Stimulated activated CD8-positive, alpha-beta memory T cell treated with anti-CD3 and anti-CD28 coated beads, Interleukin-4, amount 100 ng/mL, for 1 hour (primary cell): ENCODE measurements at places on chromosomes 11 and 22.

DNA sequence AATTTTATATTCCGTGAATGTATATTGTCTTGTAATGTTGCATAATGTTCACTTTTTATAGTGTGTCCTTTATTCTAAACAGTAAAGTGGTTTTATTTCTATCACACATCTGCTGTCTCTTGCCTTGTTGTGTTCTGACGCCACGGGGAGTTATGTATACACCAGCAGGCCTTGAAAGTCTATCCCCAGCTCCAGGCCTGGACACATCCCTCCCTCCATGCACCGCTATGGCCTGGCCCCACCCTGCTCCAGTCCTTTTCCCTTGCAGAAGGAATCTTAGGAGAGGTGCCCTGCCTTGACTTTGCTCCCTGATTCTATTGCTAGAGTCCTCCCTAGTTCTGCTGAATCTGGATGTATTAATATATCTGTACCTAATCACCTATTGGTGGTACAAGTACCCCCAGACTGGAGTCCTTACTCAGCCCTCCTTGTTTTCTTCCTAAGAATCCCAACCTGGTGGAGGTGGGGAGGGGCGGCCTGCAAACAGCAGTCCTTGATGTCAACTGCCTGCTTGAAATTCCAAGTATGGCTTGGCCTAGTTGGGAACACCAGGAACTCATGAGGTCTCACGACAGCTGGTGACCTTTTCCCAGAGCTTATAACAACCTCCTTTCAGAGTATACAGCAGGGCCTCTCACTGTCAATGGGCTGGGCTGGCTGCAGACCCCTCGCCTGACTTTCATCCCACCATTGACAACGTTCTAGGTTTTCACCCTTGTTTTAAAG, 61.6 kb downstream of the TIMP3 start:
- DNase-seq = no peak

GRCh38 chr11:114016986-114017385, 42.1 kb downstream of the HTR3A start:
- no peak for DNase-seq

DNA sequence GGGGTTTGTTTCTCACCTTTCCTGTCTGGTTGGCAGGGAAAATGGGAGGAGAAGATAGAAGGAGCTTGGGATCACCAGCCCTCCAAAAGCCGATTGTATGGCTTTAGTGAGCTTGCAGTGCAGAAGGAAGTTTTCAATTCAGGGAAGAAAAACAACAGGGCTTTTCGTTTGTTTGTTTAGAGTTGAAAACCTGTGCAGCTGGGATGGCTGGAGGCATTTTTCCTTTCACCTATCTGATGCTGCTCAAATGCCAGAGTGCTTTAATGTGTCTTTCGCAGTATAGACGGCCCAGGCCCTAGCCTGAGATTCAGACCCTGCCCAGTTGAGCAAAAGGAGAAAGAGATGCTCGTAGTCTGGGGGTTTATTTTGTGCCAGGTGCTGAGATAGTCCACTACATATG, 87.9 kb downstream of the INSC start:
- no peak for DNase-seq

DNA sequence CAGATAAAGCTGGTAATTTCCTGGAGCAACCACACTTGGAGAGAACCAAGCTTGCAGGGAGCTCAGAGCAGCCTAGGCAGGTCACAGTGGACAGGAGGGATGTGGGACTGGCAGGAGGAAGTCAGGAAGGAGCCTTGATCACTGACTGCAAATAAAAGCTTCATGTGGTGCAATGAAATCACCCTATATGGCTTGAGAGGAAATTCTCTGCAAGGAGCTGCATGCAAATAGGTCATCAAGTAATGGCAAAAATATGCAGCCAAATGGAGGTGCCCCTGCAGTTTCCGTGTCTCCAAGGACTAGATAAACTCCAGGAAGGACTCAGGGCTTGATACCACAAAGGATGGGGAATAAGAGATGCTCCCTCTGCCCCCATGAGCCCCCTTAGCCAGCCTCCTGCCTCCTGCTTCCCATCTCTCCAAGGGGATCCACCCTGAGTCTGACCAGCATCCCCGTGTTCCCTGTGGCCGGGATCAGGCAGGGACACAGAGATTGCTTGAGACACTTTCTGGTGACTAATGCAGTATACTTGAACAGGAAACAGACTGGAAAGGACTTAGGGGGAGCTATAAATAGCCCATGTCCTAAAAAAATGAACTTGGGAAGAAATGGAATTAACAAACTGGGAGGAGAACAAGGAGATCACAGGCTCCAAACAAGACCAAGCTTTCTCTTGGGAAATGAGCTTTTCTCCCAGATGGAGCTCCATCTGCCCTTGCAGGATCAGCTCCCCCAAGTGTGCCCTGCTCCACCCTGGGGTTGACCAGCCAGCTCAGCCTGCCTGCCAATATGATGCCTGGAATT, 23.9 kb upstream of the MICAL2 start:
- DNase-seq = no peak

GRCh38 chr11:130426223-130426836, 2.1 kb downstream of the ADAMTS8 start:
- no peak for DNase-seq

- no peak for DNase-seq
Observed at GRCh38 chr11:62427630-62428233, 8.9 kb downstream of the SCGB1A1 start.

DNA sequence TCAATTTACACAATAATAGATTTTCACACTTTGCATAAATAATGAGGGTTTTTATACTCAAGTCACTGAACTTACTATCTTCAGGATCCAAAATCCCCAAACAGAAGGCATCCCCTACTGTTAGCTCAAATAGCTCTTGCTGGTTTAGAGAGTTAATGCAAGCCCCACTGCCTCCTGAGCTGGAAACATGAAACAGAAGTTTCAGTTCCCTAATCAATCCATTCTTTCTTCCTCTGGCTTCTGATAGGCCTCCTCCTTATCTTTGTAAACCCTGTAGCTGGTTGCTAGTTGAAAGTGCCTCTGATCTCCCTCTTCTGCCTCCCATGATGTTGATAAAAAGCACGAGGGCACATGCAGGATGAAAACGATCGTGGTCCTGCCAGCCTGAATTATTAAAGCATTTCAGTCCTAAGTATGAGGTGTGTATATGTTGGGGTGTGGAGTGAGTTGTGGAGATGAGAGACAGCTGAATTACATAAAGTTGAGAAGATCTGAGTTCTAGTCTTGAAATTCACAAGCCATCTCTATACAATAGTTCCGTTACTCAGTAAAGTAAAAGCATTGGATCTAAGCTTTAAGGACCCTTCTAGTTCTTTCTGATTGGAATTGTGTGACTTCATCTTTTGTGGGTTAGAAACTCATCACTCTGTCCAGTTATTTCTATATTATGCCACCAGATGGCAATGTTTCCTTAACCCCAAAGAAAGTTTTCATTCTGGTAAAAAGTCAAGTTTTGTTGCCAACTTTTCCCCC, 35.0 kb upstream of the EHF start:
- no peak for DNase-seq

DNA sequence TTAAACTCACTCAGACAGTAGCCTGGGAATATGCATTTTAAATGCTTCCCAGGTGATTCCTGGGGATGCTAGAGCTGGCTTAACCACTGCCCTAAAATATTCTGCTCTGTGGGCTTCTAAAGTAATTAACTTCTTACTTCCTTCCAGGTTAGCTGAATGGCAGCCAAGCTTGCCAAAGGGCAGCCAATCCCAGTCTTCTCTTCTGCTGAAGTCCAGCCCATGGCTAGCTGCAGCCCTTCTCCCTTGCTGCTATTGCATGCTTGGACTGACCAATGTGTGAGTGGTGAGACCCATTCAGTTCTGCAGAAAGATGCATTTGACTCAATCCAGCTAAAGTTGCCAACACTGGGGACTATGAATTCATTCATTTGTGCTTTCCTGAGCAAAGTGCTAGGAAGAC, 411.9 kb downstream of the SOX6 start:
- no peak for DNase-seq

DNA sequence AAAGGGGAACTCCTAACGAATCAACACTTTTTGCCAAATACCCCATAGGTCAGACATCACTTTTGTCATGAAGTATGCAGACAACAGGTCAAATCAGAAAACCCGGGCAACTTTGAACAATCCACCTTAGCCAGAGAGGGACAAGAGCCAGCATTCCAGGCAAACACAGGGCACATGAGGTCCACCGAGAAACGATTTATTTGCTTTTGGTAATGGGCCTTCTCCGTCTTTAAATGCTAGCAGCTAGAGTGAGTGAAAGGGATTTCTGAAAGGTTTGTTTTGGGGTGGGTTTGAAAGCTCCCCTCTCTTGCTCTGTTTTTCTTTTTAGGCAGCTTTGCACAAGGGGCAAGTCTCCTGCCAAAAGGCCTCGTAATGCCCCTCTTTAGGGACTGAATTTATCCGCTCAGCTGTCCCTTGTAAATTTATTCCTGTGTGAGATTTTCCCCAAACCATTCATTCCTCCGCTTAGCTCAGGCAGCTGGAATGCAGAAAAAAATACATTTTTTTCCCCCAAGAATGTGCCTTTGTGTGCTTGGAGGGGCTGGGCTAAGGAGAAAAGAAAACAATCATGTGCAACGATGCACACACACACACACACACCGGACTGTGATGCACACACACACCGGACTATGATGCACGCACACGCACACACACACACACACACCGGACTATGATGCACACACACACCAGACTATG, 196.9 kb downstream of the SNX19 start:
- DNase-seq = no peak

GRCh38 chr11:111730871-111731591, 35.2 kb downstream of the PPP2R1B start:
- no peak for DNase-seq

- DNase-seq = no peak
Observed at GRCh38 chr11:6127881-6128280, 20.4 kb downstream of the OR56B4 start.

- no peak for DNase-seq
Observed at GRCh38 chr11:78651923-78652842, 77.5 kb upstream of the NARS2 start.

DNA sequence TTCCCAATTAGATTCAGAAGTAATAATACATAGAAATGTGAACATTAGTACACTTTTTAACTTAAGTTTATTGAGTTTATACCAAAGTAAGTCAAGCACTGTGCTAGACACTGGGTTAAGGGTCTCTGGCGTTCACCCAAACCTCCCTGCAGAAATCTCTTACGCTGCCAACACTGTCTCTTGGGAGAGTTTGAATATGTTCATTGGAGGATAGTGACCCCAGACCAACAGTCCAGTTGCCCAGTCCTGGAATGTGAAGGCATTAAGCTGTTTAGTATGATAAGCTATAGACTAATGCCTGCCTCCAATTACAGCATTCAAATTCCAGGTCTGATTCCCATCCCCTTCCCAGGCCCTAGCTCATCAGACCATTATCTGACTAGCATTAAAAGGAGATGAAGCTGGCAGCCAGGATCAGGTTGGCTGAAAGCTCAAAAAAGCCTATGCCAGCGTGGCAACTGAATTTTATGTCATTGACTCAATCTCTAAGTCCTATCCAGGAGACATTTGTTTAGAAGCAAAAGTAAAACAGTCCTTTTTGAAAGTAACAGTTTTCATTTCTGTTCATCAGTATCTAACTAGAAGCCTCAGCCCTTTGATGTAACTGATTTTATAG, 77.8 kb downstream of the SFI1 start:
- DNase-seq = no peak

GRCh38 chr22:16717699-16718558, 107.3 kb downstream of the XKR3 start:
- no peak for DNase-seq

DNA sequence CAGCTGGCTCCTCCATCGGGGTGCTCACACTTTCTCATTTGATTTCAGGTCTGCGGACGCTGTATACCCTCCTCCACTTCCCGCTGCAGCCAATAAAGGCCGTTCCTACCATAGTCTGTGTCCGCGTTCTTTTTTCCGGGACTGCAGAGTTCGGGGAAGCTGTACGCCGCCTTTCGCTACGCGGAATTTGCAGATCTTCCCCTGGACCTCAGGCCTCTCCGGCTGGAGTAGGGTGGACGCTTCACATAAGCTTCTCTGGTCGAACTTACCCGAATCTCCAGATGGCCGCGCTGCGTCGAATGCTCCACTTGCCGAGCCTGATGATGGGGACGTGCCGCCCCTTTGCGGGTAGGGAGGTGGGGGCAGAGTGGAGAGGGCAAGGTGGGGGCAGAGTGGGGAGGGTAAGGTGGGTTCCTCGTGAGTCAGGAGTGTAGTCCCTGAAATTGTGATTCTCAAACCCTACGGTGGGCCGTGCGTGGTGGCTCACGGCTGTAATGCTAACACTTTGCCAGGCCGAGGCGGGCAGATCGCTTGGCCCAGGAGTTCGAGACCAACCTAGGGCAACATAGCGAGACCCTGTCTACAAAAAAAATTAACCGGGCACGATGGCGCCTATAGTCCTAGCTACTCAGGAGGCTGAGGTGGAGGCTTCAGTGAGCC, 617 bp downstream of the CSKMT start:
- peak; percentile 45 for DNase-seq

- DNase-seq = peak; percentile 35
Observed at GRCh38 chr22:37633625-37634416, 5.6 kb upstream of the SH3BP1 start.

- DNase-seq = no peak
Observed at GRCh38 chr11:12540913-12541582, 133.2 kb upstream of the TEAD1 start.

DNA sequence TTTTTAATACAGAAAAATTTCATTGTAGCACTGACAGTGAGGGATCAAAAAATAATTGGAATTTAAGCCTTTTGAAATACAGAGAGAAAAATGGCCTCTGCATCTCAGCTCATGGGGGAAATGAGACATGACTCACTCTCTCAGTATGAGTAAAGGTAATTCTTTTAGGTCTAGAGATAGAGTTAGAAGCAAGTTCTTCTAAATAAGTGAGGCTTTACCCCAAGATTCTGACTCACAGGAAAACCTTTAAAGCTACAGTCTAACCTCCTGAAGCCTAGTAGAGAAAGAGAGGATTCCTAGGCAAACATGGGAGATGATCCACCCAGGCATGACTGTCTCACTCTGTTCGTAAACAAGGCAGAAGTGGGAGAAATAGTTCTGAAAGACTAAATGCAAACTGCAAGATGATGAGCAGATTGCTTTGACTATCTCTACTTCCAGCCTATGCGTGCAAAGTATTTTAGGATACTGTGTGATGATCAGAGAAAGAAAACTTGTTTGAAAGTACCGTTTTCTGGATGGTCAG, 1003.3 kb upstream of the CCDC90B start:
- no peak for DNase-seq

DNA sequence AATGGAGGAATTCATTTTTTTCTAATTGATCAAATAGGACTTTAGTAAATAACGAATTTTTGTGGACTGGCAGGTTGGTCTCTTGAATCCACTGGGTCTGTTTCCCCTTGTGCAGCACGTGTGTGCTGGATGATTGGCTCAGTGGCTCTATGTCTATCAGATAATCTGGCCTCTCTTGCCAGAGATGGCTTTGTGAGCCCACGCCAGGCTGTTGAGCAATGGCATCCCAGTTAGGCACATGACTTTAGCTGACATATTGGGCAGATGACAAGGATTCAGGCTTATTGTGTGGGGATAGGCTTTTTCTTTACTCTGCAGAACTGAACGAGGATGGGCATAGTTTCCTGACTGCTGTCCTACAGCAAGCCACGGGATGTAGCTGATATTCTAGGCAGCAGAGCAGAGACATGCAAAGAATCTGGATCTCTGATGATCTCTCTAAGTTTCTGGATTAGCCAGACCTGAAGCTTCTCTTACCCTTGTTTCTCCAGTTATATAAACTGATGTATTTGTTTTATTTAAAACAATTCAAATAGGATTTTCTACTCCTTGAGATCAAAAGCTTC, 144.9 kb downstream of the ARHGAP42 start:
- no peak for DNase-seq

- DNase-seq = no peak
Observed at GRCh38 chr11:114442536-114442935, 3.3 kb downstream of the REXO2 start.

- no peak for DNase-seq
Observed at GRCh38 chr22:22576244-22576988, 17.4 kb upstream of the PRAME start.

- no peak for DNase-seq
Observed at GRCh38 chr11:120773501-120774031, 250.3 kb upstream of the TBCEL start.
